ENCODE measurements at places on chromosomes 4 and X.

DNA sequence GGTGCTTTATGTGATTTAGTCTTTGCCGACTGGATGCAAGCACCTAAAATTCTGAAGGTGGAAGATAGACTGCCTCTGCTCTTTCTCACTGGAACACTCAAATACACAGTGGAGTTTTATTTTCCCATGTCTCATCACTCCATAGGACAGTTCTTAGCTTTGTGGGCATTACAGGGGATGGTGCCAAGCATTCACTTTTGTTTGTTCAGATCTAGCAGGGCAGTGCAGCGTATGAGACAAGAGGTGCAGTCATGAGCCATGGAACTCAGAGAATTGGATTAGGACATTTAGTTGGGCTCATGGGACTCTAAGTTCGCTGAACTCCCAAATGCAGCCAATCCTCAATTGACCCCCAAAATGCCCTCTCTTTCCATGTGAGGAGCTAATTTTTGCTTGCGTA, 1136.9 kb upstream of the PRKX start:
- DNase-seq = no peak

DNA sequence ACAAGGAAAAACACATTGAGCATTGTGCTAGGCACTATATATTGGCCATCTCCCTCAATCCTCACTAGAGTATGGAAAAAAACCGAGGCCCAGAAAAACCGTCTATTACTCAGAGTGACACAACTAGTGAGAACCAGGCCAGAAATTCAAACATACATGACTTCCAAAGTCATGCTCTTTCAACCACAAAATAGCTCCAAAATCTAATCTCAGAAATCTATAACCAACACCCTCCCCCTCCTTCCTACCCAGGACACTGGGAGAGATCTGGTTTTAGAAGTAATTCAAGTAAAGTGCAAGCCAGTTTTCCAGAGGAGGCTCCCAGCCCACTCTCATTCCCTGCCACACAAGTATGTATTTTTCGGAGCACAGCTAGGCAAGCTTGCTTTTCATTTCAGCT, 7.6 kb downstream of the HS3ST1 start:
- no peak for DNase-seq

- DNase-seq = no peak
These were observed 82.1 kb upstream of the BANK1 start for GRCh38 chr4:101708293-101709039.

GRCh38 chr4:142418697-142419096, 427.4 kb downstream of the INPP4B start:
- DNase-seq = no peak

GRCh38 chrX:97039363-97040029, 155.8 kb downstream of the RPA4 start:
- peak; percentile 79 for DNase-seq

Measured in activated CD4-positive, alpha-beta T cell treated with anti-CD3 and anti-CD28 coated beads, Interleukin-2, amount 50 U/mL, for 16 hours (primary cell).